Activated naive CD8-positive, alpha-beta T cell treated with anti-CD3 and anti-CD28 coated beads, Interleukin-2, amount 10 ng/mL, durations not matched to agents 7 days and 5 days (primary cell): ENCODE measurements at places on chromosomes 7 and 10. TPM values are rescaled to one million over a fixed set of nuclear protein-coding genes. Genes with fewer than 3 reads are reported as not detected.
A peak's percentile ranks its signal among the peaks of the same experiment; 100 is the strongest.

- no peak for DNase-seq
- no peaks in the 10 kb centered on the region for H3K27me3 ChIP-seq
- peak overlapping the region; percentile 74 for H3K4me3 ChIP-seq
Observed at GRCh38 chr10:329361-330099, 194.3 kb downstream of the ZMYND11 start.

DNA sequence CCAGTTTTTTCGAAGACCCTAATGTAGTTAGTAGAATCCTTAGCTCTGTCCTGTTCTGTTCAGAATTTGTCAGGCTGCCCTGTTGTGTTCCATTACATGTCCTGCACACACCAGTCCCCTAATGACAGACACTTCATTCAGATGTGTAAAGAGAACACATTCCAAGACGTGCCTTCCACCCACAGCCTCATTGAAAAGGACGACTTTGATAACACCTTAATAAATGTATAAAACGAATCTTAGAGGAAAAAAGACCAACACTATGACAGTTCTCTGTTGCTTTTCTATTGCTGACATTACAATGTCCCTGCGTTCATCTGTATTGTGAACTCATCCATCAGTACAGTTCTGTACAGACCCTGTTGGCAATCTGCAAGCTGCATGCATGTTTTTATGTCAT, 3.5 kb downstream of the LRRTM3 start:
- DNase-seq, result no peak
- no peaks in the 10 kb centered on the region for H3K4me1 ChIP-seq
- H3K27me3 ChIP-seq, result peaks cover 43% of the 10 kb centered on the region
- H3K36me3 ChIP-seq, result no peaks in the 10 kb centered on the region
- no peak overlapping the region for H3K27ac ChIP-seq

DNA sequence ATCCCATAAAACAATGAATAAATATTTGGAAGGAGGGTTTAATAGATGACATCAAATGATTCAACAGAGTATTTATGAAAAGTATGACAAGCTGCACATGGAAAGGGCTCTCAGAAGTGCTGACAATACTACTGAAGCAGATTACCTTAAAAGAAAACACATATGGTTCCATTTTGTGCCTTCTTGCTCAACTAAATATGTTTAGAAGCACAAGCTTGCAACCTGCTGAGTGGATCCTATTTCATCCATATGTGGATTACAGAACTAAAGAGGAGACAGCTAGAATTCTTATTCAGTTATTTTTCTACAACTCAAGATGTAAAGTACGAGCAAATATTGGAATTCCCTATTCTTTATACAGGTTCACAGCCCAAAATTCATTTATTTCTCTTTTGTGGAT, 340.6 kb downstream of the TFEC start:
- no peak overlapping the region for H3K4me3 ChIP-seq
- no peak overlapping the region for H3K27ac ChIP-seq
- H3K27me3 ChIP-seq, result no peaks in the 10 kb centered on the region
- no peak for DNase-seq
- H3K4me1 ChIP-seq, result no peaks in the 10 kb centered on the region
- no peaks in the 10 kb centered on the region for H3K36me3 ChIP-seq

GRCh38 chr7:95859429-95859828, 87.1 kb downstream of the DYNC1I1 start:
- H3K27me3 ChIP-seq, result no peaks in the 10 kb centered on the region
- no peaks in the 10 kb centered on the region for H3K36me3 ChIP-seq
- H3K4me3 ChIP-seq, result no peak overlapping the region

GRCh38 chr7:72326365-72326764, 85.8 kb downstream of the CALN1 start:
- H3K4me1 ChIP-seq, result no peaks in the 10 kb centered on the region
- no peaks in the 10 kb centered on the region for H3K36me3 ChIP-seq
- no peak overlapping the region for H3K27ac ChIP-seq
- no peak overlapping the region for H3K4me3 ChIP-seq
- no peak for DNase-seq

SPDYE8 gene
- not detected for total RNA-seq

PRKCQ gene
- total RNA-seq, result 61.2 TPM

EBLN1 gene
- total RNA-seq, result not detected

GRCh38 chr7:157874870-157875229, 538.0 kb downstream of the DNAJB6 start:
- peak overlapping the region; percentile 60 for H3K27ac ChIP-seq
- DNase-seq, result no peak
- no peaks in the 10 kb centered on the region for H3K36me3 ChIP-seq
- H3K27me3 ChIP-seq, result no peaks in the 10 kb centered on the region

- H3K27ac ChIP-seq, result no peak overlapping the region
- DNase-seq, result no peak
- H3K4me1 ChIP-seq, result no peaks in the 10 kb centered on the region
- H3K36me3 ChIP-seq, result no peaks in the 10 kb centered on the region
- no peak overlapping the region for H3K4me3 ChIP-seq
- peaks cover 40% of the 10 kb centered on the region for H3K27me3 ChIP-seq
Observed at GRCh38 chr10:114081911-114082583, 38.4 kb downstream of the ADRB1 start.

GRCh38 chr10:110989016-110989415, 69.6 kb downstream of the SHOC2 start:
- no peak overlapping the region for H3K4me3 ChIP-seq
- H3K27ac ChIP-seq, result no peak overlapping the region
- DNase-seq, result no peak
- peaks cover 33% of the 10 kb centered on the region for H3K36me3 ChIP-seq

TRIM56 gene
- 77.4 TPM for total RNA-seq
